Upper lobe of left lung (tissue), 6 donors: ENCODE measurements at places on chromosomes 1 and 21. TPM values are rescaled to one million over a fixed set of nuclear protein-coding genes. Genes with fewer than 3 reads are reported as not detected.

DNA sequence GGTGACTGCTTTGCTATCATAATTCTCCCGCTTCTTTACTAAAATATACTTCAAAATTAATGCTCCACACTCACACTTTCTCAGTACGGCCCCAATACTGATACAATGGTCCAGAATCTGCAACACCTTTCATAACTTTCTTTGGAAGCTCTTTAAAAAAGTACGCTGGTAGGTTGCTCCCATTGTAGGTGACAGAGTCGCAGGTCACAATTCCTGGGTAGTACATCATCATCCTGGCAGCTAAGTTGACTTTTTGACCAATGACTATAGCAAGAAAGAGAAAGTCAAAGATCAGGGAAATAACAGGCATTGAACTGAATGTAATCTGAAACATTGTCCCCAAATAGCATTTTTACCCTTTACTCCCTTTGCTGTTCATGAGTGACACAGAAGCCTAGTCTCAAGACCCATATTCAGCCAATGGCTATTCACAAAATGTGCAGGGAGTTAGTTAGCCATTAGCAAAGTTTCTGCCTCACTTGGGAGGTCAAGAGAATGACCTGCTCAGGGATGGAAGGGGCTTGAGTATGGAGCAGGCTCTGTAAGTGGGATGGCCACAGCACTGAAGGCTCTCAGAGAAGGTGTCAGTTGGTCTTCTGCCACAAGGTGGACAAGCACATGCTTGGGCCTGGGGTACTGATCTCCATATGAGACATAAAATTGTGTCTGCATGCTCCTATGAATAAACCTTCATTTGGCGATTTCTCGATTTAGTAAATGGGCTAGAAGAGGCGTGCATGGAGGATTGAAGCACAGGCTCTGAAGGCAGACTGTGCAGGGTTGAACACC lies 35.4 kb downstream of the ADCY10 start:
- DNase-seq: no peak
- no peaks in the 10 kb centered on the region for H3K27me3 ChIP-seq
- no peaks in the 10 kb centered on the region for H3K36me3 ChIP-seq
- H3K4me1 ChIP-seq: no peaks in the 10 kb centered on the region
- H3K4me3 ChIP-seq: no peak overlapping the region

- DNase-seq: no peak
- no peaks in the 10 kb centered on the region for H3K27me3 ChIP-seq
- no peaks in the 10 kb centered on the region for H3K36me3 ChIP-seq
- peak overlapping the region; percentile 53 for H3K27ac ChIP-seq
Measured at GRCh38 chr1:183234660-183235476, 48.8 kb downstream of the LAMC2 start.

GRCh38 chr1:40567825-40568224 lies 36.4 kb downstream of the ZNF684 start:
- no peaks in the 10 kb centered on the region for H3K36me3 ChIP-seq
- H3K4me3 ChIP-seq: no peak overlapping the region
- no peaks in the 10 kb centered on the region for H3K27me3 ChIP-seq

Gene IFNAR2
- total RNA-seq: 12.3 TPM

DNA sequence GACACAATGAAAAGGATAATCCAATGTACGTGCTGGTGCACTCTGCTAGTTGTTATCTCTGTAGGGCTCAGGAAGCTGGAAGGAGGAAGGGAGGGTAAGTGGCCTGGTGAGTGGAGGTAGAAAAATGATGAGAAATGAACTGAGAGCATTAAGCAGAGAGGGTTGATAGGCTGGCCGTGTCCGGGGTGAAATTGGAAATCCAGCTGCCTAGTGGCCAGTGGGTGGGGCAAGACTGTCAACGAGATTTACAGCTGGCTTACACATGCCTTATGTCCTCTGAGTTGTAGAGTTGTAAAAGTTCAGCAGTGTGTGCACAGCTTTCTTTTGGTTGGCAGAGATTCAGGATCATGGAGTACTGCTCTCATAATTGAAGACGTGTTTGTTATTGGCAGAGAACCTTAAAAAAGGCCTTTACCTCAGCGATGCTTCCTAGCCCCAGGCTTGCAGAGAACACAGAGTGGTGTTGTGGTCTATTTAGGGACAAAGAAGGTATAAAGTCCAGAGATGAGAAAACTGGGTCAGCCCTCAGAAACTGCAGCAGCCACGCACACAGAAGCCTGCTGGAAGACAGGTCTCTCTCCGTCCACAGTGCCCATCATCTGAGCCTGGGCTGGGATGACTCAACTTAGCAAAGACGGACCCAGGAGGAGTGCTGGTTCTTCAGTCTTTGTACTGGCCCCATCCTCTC lies 132.4 kb downstream of the EDEM3 start:
- H3K4me1 ChIP-seq: peaks cover 30% of the 10 kb centered on the region
- H3K27me3 ChIP-seq: no peaks in the 10 kb centered on the region
- H3K27ac ChIP-seq: peak overlapping the region; percentile 58
- no peak for DNase-seq
- H3K4me3 ChIP-seq: no peak overlapping the region

GRCh38 chr1:15329104-15329820 lies 80.4 kb upstream of the EFHD2 start:
- H3K4me3 ChIP-seq: no peak overlapping the region
- H3K27me3 ChIP-seq: no peaks in the 10 kb centered on the region
- no peak overlapping the region for H3K27ac ChIP-seq
- H3K36me3 ChIP-seq: no peaks in the 10 kb centered on the region
- H3K4me1 ChIP-seq: peaks cover 27% of the 10 kb centered on the region

DNA sequence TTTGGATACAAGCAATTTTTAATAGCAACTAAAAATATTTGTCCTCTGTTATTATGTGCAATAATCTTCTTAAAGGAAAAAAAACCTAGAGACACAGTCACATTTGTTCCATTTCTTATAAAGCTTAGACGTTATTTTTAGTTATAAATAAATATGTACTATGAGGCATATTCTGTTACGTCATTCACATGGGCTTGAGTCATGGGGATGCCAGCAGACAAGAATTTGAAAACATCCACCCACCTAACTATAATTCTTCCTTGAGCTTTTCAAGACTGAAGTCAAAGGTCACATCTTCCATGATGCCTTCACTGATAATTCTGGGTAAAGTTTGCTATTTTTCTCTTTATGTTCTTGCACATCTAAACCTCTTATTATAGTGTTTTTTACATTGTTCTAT lies 268.8 kb downstream of the KCTD3 start:
- no peaks in the 10 kb centered on the region for H3K4me1 ChIP-seq
- no peak for DNase-seq
- no peak overlapping the region for H3K27ac ChIP-seq
- H3K36me3 ChIP-seq: no peaks in the 10 kb centered on the region
- no peaks in the 10 kb centered on the region for H3K27me3 ChIP-seq

Gene GJC2
- total RNA-seq: 1.8 TPM

DNA sequence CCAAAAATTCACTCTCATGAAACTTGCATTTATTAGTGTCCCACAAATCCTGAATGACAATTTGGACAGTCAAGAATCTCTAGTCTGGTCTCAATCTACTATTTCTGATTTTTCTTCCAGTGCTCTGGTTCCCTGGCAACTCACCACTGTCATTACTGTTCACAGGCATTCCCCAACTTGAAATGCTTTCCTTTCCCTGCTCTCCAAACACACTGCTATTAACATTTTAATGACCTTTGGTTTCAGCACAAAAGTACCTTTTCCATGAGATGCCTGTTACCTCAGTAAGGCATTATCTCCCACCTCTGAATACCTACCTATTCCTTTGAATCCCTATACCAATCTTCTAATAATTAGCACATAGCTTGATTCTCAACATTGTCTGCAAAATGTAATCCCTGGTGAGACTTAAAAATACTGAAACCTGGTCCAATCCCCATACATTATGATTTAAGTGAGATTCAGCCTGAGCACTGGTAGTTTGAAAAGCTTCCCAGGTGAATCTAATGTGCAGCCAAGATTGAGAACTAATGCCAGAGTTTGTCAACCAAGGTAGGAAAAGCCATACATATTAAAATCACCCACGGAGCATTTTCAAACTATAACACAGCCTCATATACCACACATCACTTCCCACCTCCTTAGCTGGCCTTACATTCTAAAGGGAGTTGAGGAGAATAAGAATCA lies 11.7 kb upstream of the ANGPTL3 start:
- H3K36me3 ChIP-seq: no peaks in the 10 kb centered on the region
- H3K4me3 ChIP-seq: no peak overlapping the region
- H3K27me3 ChIP-seq: no peaks in the 10 kb centered on the region
- no peak overlapping the region for H3K27ac ChIP-seq
- no peaks in the 10 kb centered on the region for H3K4me1 ChIP-seq

DNA sequence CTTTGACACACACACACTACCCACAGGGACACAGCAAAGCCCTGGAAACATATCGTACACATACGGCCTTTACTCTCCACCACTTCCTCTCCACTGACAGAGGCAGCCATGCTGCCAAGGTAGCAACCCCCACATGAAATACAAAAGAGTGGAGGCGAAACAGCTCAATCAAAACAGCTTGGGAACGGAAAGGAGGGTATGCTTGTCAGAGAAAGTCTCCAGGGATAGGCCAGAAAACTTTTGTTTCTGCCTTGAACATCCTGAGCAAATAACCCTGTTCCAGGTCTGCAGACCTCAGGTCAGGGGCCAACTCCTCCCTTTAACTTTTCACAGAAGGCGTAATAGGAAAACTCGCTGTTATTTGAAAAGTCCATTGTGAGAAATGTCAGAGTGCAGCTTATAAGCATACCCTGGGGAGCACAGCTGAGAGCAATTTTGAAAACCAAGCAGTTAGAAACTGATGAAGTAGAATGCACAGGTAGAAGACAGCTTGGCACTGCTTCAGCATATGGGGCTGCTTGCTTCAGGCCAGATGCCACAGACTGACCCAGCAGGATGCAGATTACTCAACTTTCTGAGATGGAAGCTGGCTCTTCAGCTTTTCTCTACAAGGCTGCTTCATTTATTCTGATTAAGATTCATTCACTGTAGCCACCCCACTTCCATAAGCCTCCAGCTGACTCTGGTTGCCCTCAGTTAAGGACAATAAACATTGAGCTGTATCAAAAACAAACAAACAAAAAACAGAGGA lies 18.0 kb downstream of the KIAA0319L start:
- peaks cover 6% of the 10 kb centered on the region for H3K36me3 ChIP-seq
- H3K4me3 ChIP-seq: no peak overlapping the region
- no peak for DNase-seq
- H3K27ac ChIP-seq: peak overlapping the region; percentile 62
- H3K27me3 ChIP-seq: no peaks in the 10 kb centered on the region
- H3K4me1 ChIP-seq: peaks cover 45% of the 10 kb centered on the region

GRCh38 chr1:244210884-244211558 lies 159.9 kb downstream of the ZBTB18 start:
- H3K27ac ChIP-seq: no peak overlapping the region
- no peaks in the 10 kb centered on the region for H3K27me3 ChIP-seq

DNA sequence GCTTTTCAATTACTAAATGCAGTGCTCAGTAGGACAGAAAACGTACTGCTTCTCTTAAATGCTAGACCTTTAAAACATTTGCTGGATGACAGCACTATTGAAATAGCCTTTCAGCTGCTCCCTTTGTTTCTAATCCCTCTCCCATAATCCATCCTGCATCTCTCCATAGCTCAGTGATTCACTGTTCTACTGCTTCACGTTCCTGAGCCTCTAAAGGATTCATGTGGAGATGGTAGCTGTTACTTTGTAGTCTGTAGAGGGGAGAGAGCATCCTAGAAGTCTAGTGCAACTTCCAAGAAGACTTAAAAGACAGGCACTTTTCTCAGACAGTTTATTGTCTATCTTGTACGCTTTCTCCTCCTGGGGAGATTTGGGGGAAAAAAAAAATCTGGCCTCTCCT lies 51.4 kb downstream of the LRRC8B start:
- H3K4me1 ChIP-seq: no peaks in the 10 kb centered on the region
- no peaks in the 10 kb centered on the region for H3K27me3 ChIP-seq
- H3K4me3 ChIP-seq: no peak overlapping the region
- no peak overlapping the region for H3K27ac ChIP-seq
- no peak for DNase-seq
